ENCODE measurements at places on chromosomes 2 and 18. TPM values are rescaled to one million over a fixed set of nuclear protein-coding genes. Genes with fewer than 3 reads are reported as not detected.

The MCFD2 gene
- total RNA-seq: 108 TPM

The OSGEPL1 gene
- total RNA-seq: 4.9 TPM

The C2orf15 gene
- 0.45 TPM for total RNA-seq

The GPR45 gene
- not detected for total RNA-seq

The RIT2 gene
- total RNA-seq: not detected

The RETSAT gene
- 49.9 TPM for total RNA-seq

The SMPD4 gene
- total RNA-seq: 73.9 TPM

The HRH4 gene
- total RNA-seq: not detected

The CNDP1 gene
- not detected for total RNA-seq

The FSHR gene
- not detected for total RNA-seq

The NT5DC4 gene
- total RNA-seq: not detected

The TNFRSF11A gene
- total RNA-seq: 6.3 TPM

The GTF2A1L gene
- total RNA-seq: not detected

The SCN9A gene
- total RNA-seq: 6.3 TPM

The TUBA3E gene
- total RNA-seq: not detected

The IL37 gene
- not detected for total RNA-seq

The FBLN7 gene
- 0.86 TPM for total RNA-seq

The TCF23 gene
- not detected for total RNA-seq

The LOXHD1 gene
- total RNA-seq: not detected

The CRYGC gene
- total RNA-seq: not detected

The C2orf81 gene
- total RNA-seq: 4.4 TPM

The SMAD7 gene
- 28.9 TPM for total RNA-seq

The CCDC150 gene
- total RNA-seq: 4.5 TPM

The EVA1A gene
- 12.6 TPM for total RNA-seq

The GPR39 gene
- total RNA-seq: 8.5 TPM

The MYO3B gene
- total RNA-seq: not detected

The COL4A4 gene
- total RNA-seq: 1.9 TPM

The SPATA3 gene
- total RNA-seq: not detected

The CMPK2 gene
- 1.00 TPM for total RNA-seq

The FOXD4L1 gene
- 0.31 TPM for total RNA-seq

The CFAP65 gene
- total RNA-seq: 0.15 TPM

The ICA1L gene
- total RNA-seq: 1.5 TPM

The TWIST2 gene
- 19.4 TPM for total RNA-seq

The APLF gene
- total RNA-seq: 1.0 TPM

The TUBB8B gene
- total RNA-seq: not detected

The ZAP70 gene
- total RNA-seq: not detected

The MYL1 gene
- total RNA-seq: not detected

The DTNB gene
- total RNA-seq: 9.6 TPM

The TOGARAM2 gene
- 0.12 TPM for total RNA-seq

The ILKAP gene
- 44.2 TPM for total RNA-seq

Data from A549 treated with DMSO at 1 μM for 4 hours (cell line).